Naive thymus-derived CD8-positive, alpha-beta T cell (primary cell): ENCODE measurements at places on chromosomes 13 and 19.

GRCh38 chr13:99505814-99506269 is 4.6 kb downstream of the TM9SF2 start:
- no peak overlapping the region for H3K27ac ChIP-seq
- no peak for DNase-seq
- no peaks in the 10 kb centered on the region for H3K27me3 ChIP-seq
- H3K36me3 ChIP-seq, result peaks cover 21% of the 10 kb centered on the region

DNA sequence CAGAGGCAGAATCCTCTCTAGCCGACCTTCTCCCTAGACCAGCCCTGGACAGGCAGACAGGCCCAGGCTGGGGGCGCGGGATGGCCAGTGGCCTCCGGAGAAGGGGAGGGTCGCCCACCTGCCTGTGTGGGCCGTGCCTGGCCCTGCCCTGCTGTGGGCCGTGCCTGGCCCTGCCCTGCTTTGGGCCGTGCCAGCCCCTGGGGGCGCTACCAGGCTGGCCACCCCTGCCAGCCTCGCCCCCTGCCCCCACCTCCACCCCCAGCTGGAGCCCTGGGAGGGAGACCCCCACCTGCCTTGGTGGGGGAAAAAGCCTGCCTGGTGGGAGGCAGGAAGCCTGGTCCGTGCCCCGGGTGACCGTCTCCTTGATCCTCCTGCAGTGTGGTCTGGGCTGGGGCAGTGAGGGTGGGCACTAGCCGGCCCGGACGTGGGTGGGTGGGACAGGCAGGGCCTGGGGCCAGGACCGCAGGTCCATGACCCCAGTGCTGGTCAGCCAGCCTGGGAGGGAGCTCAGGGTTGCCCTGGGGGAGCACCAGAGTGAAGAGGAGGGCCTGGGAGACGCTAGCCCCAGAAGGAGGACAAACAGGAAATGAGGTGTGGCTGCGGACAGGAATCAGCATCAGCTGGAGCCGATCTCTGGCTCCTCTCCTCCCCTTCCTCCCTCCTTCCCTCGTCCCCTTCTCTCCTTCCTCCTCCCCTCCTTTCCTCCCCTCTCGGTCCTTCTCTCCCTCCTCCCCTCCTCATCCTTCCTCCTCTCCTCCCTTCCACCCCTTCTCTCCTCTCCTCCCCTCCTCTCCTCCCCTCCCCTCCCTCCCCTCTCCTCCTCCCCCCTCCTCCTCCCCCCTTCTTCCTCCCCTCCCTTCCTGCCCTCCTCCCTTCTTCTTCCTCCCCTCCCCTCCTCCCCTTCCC is 5.1 kb upstream of the MKNK2 start:
- H3K4me3 ChIP-seq, result no peak overlapping the region
- no peaks in the 10 kb centered on the region for H3K27me3 ChIP-seq
- no peak for DNase-seq
- no peaks in the 10 kb centered on the region for H3K36me3 ChIP-seq
- peak overlapping the region; percentile 89 for H3K27ac ChIP-seq
- H3K4me1 ChIP-seq, result peaks cover 77% of the 10 kb centered on the region

GRCh38 chr19:52722062-52723003 is 12.5 kb downstream of the ZNF611 start:
- H3K4me1 ChIP-seq, result peaks cover 14% of the 10 kb centered on the region
- no peak for DNase-seq
- no peaks in the 10 kb centered on the region for H3K27me3 ChIP-seq
- no peak overlapping the region for H3K4me3 ChIP-seq
- H3K36me3 ChIP-seq, result peaks cover 69% of the 10 kb centered on the region

DNA sequence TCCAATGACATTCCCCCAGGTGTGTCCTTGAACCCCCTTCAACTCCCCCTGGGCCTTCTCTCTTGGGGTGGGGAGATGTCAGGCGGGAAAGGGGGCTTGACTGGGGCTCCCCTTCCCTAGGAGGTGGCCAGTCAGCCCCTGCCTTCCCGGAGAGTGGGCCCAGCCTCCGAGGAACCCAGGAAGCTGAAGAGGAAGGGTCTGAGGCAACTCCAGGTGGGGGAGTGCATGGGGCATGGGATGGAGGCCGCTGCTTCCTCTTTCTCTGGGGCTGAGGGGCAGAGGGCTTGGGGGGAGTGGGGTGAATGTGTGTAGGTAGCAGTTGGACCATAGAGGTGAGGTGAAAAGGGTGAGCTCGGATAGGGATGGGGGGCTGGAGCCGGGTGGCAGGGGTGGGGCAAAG is 2.7 kb upstream of the INAFM1 start:
- no peaks in the 10 kb centered on the region for H3K27me3 ChIP-seq
- peak overlapping the region; percentile 95 for H3K27ac ChIP-seq
- peaks cover 39% of the 10 kb centered on the region for H3K4me1 ChIP-seq
- peak overlapping the region; percentile 38 for H3K4me3 ChIP-seq

- H3K36me3 ChIP-seq, result no peaks in the 10 kb centered on the region
- H3K4me3 ChIP-seq, result no peak overlapping the region
- H3K27ac ChIP-seq, result no peak overlapping the region
- no peak for DNase-seq
Measured at GRCh38 chr13:94646904-94647303, 45.2 kb downstream of the GPR180 start.

GRCh38 chr19:5850189-5850588 is 1.1 kb downstream of the FUT3 start:
- H3K27me3 ChIP-seq, result no peaks in the 10 kb centered on the region
- H3K4me1 ChIP-seq, result peaks cover 6% of the 10 kb centered on the region
- no peaks in the 10 kb centered on the region for H3K36me3 ChIP-seq
- DNase-seq, result no peak

- H3K27ac ChIP-seq, result no peak overlapping the region
- no peaks in the 10 kb centered on the region for H3K36me3 ChIP-seq
- no peaks in the 10 kb centered on the region for H3K4me1 ChIP-seq
- no peaks in the 10 kb centered on the region for H3K27me3 ChIP-seq
- H3K4me3 ChIP-seq, result no peak overlapping the region
Measured at GRCh38 chr13:57933606-57934005, 302.1 kb downstream of the PCDH17 start.

GRCh38 chr13:25762281-25762680 is 289.5 kb downstream of the SHISA2 start:
- H3K4me3 ChIP-seq, result peak overlapping the region; percentile 48
- H3K36me3 ChIP-seq, result no peaks in the 10 kb centered on the region
- peaks cover 16% of the 10 kb centered on the region for H3K4me1 ChIP-seq
- peak overlapping the region; percentile 71 for H3K27ac ChIP-seq
- H3K27me3 ChIP-seq, result peaks cover 3% of the 10 kb centered on the region

GRCh38 chr19:3249408-3249807 is 24.9 kb downstream of the CELF5 start:
- peaks cover 33% of the 10 kb centered on the region for H3K27me3 ChIP-seq
- H3K4me1 ChIP-seq, result no peaks in the 10 kb centered on the region
- H3K27ac ChIP-seq, result no peak overlapping the region
- no peak for DNase-seq
- no peaks in the 10 kb centered on the region for H3K36me3 ChIP-seq

DNA sequence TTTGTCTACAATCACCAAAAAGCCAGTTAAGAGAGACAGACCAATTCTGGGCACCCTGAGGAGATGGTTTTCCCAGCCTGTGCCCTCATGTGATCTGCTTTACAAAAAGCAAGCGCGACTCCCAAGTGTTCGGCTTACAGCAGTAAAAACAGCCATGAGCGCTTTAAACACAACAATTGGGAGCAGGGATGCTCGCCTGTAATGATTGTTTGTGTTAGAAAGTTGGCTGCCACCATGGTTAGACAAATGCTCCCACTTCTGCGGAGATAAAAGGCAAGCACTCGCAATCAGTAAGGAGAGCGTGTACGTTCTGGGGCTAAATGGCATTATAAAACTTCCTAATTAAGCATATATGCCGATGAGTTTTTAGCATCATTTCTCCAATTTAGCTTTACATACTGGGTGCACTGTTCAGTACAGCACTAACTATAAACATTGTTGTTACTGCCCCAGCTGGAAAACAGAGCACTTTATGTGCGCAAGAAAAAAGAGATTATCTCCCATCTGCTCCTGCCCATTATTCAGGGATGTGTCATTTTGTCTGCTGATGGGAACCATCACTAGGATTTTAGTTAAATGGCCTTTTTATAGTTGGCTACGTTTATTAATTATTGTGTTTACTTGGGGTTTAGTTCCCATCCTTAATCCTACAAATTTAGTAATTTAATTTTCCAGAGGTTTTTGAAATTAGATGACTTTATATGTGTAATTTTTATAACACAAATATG is 309.3 kb upstream of the MAB21L1 start:
- no peak for DNase-seq
- H3K4me3 ChIP-seq, result no peak overlapping the region
- H3K27me3 ChIP-seq, result peaks cover 2% of the 10 kb centered on the region
- H3K4me1 ChIP-seq, result no peaks in the 10 kb centered on the region
- H3K36me3 ChIP-seq, result no peaks in the 10 kb centered on the region

GRCh38 chr19:6021878-6022569 is 44.1 kb upstream of the RANBP3 start:
- DNase-seq, result peak; percentile 81
- no peak overlapping the region for H3K4me3 ChIP-seq
- no peak overlapping the region for H3K27ac ChIP-seq
- peaks cover 12% of the 10 kb centered on the region for H3K4me1 ChIP-seq
- H3K27me3 ChIP-seq, result no peaks in the 10 kb centered on the region
- H3K36me3 ChIP-seq, result peaks cover 10% of the 10 kb centered on the region

- no peak overlapping the region for H3K4me3 ChIP-seq
- DNase-seq, result no peak
- peaks cover 4% of the 10 kb centered on the region for H3K36me3 ChIP-seq
- peak overlapping the region; percentile 76 for H3K27ac ChIP-seq
- H3K27me3 ChIP-seq, result no peaks in the 10 kb centered on the region
Measured at GRCh38 chr19:1045247-1045603, 5.3 kb downstream of the ABCA7 start.

DNA sequence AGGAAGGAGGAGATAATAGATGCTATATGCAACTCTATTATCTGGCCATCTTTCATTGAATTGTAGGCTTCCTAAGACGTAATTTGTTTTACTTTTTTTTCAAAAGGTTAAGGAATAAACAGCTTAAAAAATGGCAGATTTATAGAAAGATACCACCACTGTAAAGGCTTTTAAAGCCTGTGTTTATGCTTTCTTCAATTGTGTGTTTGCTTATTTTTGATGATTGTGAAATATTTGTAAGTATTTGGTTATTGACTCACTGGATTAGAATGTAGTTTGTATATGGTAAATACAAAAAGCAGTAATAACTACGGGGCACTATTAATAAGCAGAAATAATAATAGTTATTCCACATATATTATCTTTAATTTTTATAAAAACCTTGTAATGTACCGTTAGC is 437.9 kb downstream of the KLF5 start:
- no peaks in the 10 kb centered on the region for H3K4me1 ChIP-seq
- no peaks in the 10 kb centered on the region for H3K27me3 ChIP-seq
- H3K4me3 ChIP-seq, result no peak overlapping the region

DNA sequence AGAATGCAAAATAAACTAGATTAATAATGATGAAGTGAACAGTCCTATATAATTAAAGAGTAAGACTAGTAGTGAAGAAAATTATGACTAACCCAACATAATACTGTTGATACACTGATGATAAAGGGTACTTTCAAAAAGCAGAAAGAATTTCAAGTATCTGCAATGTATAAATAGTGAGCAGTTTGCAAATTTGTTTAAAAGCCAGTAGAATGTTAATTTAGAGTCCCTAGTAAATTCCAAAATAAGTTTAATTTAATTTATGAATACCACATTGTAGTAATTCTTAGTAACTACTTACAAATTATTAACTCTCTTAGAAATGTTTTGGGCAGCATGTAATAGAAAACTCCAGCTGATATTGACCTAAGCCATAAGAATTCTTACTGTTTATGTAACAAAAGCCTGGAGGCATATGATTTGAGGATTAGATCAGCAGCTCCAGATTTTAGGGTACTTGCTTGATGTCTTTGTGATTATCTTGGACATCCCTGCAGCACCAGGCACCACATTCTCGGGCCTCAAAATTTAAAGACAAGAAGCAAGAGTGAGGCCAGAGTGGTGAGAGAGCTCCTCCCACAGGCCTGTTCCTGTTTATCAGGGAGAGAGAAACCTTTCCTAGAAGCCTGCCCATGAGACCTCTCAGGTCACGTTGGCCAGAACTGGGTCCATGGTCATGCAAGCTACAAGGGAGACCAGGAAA is 67.6 kb upstream of the TDRD3 start:
- H3K27ac ChIP-seq, result peak overlapping the region; percentile 4
- no peaks in the 10 kb centered on the region for H3K27me3 ChIP-seq

- no peak for DNase-seq
- no peaks in the 10 kb centered on the region for H3K27me3 ChIP-seq
- H3K27ac ChIP-seq, result no peak overlapping the region
- H3K4me1 ChIP-seq, result no peaks in the 10 kb centered on the region
Measured at GRCh38 chr13:105787632-105788031, 747.8 kb downstream of the EFNB2 start.

- no peak for DNase-seq
- no peak overlapping the region for H3K4me3 ChIP-seq
- no peak overlapping the region for H3K27ac ChIP-seq
- no peaks in the 10 kb centered on the region for H3K36me3 ChIP-seq
Measured at GRCh38 chr19:9885077-9885552, 50.0 kb downstream of the PIN1 start.

- no peak overlapping the region for H3K27ac ChIP-seq
- no peaks in the 10 kb centered on the region for H3K4me1 ChIP-seq
- H3K4me3 ChIP-seq, result no peak overlapping the region
Measured at GRCh38 chr13:83211301-83211700, 671.0 kb downstream of the SLITRK1 start.

DNA sequence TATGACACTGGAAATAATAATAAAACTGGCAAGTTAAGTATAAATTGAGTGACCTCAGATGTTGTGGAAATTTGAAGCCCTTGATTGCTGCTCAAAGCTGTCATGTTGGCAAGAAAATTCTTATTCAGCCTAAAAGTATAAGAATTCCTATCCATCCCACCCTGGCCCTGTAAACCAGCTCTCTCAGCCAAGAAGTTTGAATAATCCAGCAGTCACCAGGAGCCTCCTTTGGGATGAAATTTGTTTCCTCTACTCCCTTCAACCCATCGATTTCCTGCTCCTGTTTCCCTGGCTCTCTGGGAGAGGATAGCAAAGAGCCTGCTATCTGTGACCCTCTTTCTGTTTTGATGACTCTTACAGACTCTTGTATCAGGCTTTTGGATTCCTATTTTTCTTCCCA is 169.3 kb downstream of the LHFPL6 start:
- no peak overlapping the region for H3K27ac ChIP-seq
- H3K4me1 ChIP-seq, result no peaks in the 10 kb centered on the region
- peaks cover 50% of the 10 kb centered on the region for H3K27me3 ChIP-seq
- H3K36me3 ChIP-seq, result peaks cover 5% of the 10 kb centered on the region

- peak overlapping the region; percentile 93 for H3K27ac ChIP-seq
- no peaks in the 10 kb centered on the region for H3K27me3 ChIP-seq
- H3K36me3 ChIP-seq, result no peaks in the 10 kb centered on the region
- peak overlapping the region; percentile 79 for H3K4me3 ChIP-seq
- H3K4me1 ChIP-seq, result peaks cover 14% of the 10 kb centered on the region
- DNase-seq, result peak; percentile 21
Measured at GRCh38 chr19:11581740-11582139, 4.3 kb upstream of the ACP5 start.

GRCh38 chr13:78845656-78846365 is 186.9 kb upstream of the OBI1 start:
- H3K36me3 ChIP-seq, result no peaks in the 10 kb centered on the region
- no peak overlapping the region for H3K27ac ChIP-seq
- H3K4me3 ChIP-seq, result no peak overlapping the region
- H3K4me1 ChIP-seq, result no peaks in the 10 kb centered on the region
